Natural killer cell (primary cell): ENCODE measurements at places on chromosomes 2 and 18.

DNA sequence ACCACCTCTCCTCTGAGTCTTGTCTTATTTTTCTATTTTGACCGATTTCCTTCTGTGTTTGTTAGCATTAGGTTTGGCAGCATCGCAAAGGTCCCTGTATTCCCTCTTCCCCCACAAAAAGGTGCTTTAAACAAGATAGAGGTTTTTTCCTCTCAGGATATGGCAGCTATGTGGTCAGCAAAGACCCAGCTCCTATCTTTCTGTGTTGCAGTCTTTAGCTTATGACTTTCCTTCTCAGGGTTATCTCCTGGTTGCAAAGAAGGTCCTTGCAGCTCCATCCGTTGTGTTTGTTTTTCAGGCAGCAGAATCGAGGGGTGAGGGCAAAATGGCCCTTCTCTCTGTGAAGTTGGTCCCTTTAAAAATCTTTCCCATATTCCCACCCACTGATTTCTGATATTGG, 38.4 kb downstream of the GALNT1 start:
- H3K27me3 ChIP-seq = no peaks in the 10 kb centered on the region
- peaks cover 6% of the 10 kb centered on the region for H3K4me1 ChIP-seq
- H3K36me3 ChIP-seq = no peaks in the 10 kb centered on the region
- no peak overlapping the region for H3K4me3 ChIP-seq
- DNase-seq = no peak

- H3K36me3 ChIP-seq = peaks cover 65% of the 10 kb centered on the region
- no peak overlapping the region for H3K27ac ChIP-seq
- H3K4me3 ChIP-seq = no peak overlapping the region
- no peak for DNase-seq
- no peaks in the 10 kb centered on the region for H3K27me3 ChIP-seq
These were observed 3.9 kb downstream of the RPS7 start for GRCh38 chr2:3578987-3579386.

DNA sequence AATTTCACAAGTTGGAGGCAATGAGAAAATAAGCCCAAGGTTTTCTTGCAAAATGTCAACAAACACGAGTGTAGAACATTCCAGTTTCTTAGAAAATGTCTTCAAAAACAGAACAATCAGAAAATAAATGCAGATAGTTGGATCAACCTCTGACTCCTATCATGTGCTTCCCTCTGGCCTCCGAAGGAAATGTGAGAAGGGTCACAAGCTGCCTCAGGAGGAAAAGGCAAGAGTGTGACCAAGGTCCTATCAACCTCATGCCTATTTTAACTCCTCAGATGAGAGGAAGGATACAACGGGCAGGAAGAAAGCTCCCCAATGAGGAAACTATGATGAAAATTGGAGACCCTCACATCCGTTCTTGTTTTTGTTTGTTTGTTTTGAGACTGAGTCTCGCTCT, 7.9 kb downstream of the SCYGR5 start:
- DNase-seq = no peak
- no peak overlapping the region for H3K4me3 ChIP-seq
- H3K36me3 ChIP-seq = no peaks in the 10 kb centered on the region
- no peak overlapping the region for H3K27ac ChIP-seq
- H3K27me3 ChIP-seq = no peaks in the 10 kb centered on the region

DNA sequence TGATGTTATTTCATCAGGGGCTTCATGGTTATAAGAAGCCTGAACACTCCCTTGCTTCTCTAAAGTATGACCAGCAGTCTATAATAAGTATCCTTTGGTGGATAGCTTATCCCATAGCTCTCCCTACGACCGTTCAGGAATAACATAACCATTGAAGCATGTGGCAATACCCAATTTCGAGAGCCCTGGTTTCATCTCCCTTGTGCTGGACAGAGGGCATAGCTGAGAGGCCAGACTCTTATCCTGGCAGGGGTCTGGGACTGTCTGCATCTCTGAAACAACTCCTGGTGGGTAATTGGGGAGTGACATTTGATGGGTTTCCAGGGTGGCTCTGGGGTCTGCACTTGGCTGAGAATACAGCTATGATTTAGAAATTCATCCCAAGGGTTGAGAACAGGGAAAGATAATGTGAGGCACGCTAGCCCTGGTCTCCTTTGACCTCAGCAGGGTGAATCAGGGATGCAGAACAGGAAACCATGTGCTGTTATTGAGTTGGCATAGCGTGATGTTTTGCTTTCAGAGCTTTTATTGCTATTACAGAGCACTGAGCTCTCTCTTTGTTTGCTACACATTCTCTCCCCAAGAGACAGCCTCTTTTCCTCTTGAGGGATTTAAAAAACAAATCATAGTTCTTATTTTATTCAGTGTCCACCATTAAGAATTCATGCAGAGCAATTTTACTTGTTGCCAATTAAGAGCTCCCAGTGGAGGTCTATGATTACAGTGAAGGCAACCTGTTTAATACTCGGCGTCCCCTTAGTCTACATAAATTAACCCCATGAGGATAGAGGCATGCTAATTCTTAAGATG, 274.5 kb downstream of the NCKAP5 start:
- H3K4me1 ChIP-seq = no peaks in the 10 kb centered on the region
- no peak overlapping the region for H3K4me3 ChIP-seq
- no peaks in the 10 kb centered on the region for H3K27me3 ChIP-seq
- H3K36me3 ChIP-seq = no peaks in the 10 kb centered on the region

DNA sequence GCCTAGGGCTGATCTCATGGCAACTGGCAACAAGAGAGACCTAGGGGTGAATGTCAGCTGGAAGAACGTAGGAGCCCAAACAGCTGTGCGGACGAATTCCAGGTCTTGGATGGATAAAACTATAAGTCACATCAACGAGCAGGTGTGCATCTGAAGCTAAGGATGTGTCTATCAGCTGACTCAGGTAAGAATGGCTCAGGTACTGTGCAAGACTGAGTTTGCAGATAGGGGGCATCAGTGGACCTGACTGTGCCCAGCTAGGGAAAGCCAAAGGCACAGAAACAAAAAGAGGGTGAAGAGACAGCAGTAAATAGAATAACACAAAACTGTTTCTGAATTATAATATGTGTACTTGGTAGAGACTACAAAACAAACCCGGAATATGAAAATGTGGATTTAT, 357.3 kb downstream of the ZEB2 start:
- no peaks in the 10 kb centered on the region for H3K4me1 ChIP-seq
- DNase-seq = no peak
